D341Med (cell line): ENCODE measurements at places on chromosomes 12 and 14.

- no peak for DNase-seq
Measured at GRCh38 chr12:115388139-115388538, 704.2 kb upstream of the TBX3 start.

DNA sequence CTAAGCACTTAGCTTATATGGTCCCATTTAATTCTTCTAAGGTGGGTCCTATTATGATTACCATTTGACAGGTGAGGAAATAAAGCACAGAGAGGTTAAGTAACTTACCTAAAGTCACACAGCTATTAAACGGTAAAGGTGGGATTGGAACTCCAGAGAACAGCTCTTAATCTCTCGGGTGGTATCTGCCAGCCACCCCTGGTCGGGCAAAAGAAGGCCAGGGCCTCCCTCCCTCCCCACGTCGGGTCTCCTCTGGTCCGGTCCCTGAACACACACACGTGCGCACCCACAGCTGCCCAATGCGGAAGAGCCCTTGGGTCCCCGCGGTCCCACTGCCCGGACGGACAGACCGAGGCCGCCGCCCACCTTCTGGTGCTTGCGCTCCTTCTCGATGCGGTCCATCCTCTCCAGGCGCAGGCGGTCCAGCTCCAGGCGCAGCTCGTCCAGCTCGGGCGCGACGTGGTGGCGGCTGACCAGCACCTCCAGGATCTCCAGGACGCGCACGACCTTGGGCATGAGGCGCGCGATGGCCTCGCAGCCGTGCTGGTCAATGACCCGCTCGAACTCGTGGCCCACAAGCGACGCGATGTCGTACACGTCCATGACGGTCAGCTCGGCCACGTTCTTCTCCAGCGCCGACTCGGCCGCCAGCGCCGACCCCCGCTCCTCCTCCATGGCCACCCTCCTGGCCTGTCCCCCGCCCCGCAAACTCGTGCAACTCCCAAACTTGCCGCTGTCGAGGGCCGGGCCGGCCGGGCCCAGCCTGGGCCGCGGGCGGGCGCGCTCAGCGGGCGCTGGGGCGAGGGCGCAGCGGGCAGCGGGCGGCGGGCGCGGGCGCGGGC is 490 bp downstream of the RILPL1 start:
- no peak for DNase-seq

GRCh38 chr14:22390195-22390594 is 198.8 kb downstream of the DAD1 start:
- DNase-seq, result no peak

DNA sequence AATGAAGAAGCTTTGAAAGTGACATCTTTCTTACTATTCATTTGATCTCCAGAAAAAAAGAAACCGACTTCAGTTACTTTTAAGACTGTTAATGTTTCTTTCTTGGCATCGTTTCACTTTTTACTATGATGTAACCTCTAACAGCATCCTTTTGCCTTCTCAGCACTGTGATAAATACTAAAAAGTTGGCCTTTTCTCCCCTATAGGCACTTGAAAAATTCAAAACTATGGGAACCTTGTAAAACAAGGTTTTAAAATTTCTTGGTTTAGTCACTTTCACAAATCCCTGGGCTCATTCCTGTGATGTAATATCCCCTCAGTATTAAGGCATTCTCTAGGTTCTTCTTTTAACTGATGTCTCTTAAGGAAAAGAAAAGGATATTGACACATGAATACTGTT is 281.8 kb downstream of the EGLN3 start:
- no peak for DNase-seq

DNA sequence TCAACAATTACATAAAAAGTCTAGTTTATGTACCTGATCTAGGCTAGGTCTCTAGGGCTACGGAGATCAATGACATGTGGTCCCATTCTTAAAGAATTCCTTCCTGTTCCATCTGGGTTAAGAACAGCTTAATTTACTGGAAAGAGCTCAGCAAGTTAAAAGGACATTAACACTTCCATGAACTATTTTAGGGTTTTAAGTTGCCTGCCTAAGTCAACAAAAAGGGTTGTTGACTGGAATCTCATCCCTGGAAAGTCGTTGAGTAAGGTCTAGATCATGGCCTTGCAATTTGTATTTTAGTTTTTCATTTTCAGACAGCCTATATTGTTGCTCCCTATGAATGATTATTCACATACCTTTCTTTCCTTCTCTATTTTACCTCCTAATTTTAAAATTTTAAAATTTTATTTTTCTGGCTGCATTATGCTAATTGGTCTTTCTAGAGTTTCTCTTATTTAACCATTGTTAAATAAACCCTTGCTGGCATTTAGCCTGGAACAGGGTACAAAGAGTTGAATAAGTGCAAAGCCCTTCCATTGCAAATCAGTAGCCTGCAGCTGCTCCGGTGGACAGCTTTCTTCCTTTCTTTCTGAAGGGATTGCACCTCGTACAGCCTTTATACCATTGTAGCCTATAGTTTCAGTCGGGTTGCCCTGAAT is 66.3 kb downstream of the VRK1 start:
- DNase-seq, result no peak

DNA sequence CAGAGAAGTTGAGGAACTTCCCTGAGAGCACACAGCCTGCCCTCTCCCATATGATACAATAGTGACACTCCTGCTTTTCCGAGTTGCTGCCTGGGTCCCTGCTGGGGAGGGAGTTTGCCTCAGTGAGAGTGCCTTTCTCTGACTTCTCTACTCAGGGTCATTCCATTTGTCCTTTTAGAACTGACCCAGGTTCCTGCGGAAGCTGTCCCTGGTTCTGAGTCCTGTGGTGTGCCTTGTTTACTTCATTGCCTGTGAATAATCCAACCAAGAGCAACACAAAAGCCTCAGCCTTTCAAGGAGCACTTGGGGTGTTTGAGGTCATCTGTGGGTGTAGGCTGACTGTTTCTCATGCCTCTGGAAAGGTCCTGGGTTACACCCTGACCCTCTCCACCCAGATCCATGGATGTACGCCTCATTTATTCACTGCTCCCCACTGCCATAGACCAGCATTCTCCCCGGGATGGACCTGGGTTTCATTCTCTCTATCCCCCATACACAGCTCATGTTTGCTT is 13.6 kb downstream of the SERPINA1 start:
- DNase-seq, result no peak

DNA sequence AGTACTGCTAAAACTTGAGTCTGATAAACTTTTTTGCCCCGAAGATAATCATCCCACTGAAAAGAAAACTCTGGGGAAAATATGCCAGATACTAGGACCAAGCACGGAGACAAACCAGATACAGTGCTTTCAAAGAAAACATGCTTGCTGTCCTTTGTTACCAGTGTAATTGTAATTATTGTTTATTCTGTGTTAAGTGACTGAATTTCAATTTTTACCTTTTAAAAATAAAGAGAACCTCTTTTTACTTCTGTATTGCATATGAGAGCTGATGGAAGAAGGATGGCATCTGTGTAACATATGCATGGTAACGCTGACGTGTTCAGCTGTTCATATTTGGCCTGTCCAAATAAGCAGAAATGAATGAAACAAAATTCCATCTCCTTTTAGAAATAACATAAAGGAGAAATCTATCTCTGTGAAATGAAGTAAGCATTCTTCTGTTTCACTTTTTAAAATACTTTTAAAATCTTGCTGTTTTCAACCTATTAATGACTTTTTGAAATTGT is 22.5 kb downstream of the SLC35E3 start:
- no peak for DNase-seq

GRCh38 chr14:54399560-54399959 is 2.8 kb downstream of the CDKN3 start:
- no peak for DNase-seq

DNA sequence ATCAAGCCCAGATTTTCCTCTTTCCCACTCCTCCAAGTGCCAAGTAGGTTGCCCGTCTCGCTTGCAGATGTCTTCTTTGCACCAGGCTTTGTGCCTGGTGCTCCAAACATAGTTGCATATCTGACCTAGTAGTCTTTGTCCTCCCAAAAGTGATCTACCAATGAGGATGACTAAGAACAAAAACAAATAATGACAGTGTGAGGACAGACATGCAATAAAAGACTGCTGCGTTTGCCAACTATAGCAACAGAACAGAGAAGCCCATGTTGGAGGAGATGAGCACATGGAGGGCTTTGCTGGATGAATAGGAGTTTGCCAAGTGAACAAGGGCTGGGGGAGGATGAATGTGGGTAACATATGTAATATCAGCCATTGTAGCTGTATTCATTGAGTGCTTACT is 15.6 kb downstream of the DTX1 start:
- no peak for DNase-seq

DNA sequence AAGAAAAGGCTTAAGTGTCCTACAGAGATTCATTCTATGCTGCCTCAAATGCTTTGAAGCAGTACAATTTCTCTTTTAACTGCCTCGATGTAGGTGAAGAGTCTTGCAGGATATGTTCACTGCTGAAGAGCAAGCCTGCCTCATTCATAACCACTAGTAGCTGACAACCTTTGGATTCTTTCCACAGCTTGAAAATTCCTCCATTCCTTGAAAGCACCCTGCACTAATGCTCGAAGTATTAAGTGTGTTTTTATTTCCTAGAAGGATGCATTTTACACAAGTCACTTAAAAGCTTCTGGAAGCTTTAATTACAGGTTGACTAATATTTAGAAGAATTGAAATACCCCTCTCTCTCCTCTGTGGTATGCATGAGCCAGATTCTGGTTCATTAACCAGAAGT is 429.4 kb downstream of the DIO2 start:
- no peak for DNase-seq

GRCh38 chr14:105117257-105117646 is 51.3 kb downstream of the JAG2 start:
- peak; percentile 15 for DNase-seq

GRCh38 chr12:124994437-124994975 is 1.1 kb downstream of the BRI3BP start:
- DNase-seq, result peak; percentile 31

DNA sequence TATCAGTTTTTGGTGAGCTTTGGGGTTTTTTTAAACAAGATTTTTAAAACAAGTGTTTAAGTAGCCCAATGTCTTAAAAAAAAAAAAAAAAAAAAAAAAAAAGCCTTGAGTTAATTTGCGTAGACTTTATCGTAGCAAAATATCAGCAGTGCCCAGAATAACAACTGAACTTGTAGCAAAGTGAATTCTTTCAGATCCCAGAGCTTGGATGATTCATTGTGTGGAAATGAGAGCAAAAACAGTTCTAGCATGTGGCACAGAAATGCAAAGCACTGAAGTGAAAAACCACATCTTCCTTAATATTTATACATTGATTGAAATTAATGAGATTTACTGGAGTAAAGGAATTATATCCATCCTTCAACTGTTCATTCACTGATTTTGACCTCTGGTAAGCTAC is 258.1 kb downstream of the EGLN3 start:
- no peak for DNase-seq
